ENCODE measurements at places on chromosomes 7 and 10. TPM values are rescaled to one million over a fixed set of nuclear protein-coding genes. Genes with fewer than 3 reads are reported as not detected.

PKD2L1 gene
- total RNA-seq = 0.25 TPM

POMZP3 gene
- total RNA-seq = 3.0 TPM

INMT gene
- total RNA-seq = not detected

- no peaks in the 10 kb centered on the region for H3K4me1 ChIP-seq
- no peak overlapping the region for H3K4me3 ChIP-seq
Observed at GRCh38 chr10:110967645-110968044, 48.2 kb downstream of the SHOC2 start.

- no peak overlapping the region for H3K27ac ChIP-seq
- peak; percentile 80 for DNase-seq
- no peaks in the 10 kb centered on the region for H3K36me3 ChIP-seq
Observed at GRCh38 chr10:101161494-101162299, 30.6 kb downstream of the TLX1 start.

TRPV6 gene
- total RNA-seq = 0.07 TPM
